ENCODE measurements at places on chromosomes 7 and 10. TPM values are rescaled to one million over a fixed set of nuclear protein-coding genes. Genes with fewer than 3 reads are reported as not detected.

GRCh38 chr10:117556356-117556755 is 13.8 kb downstream of the EMX2 start:
- DNase-seq = no peak

DNA sequence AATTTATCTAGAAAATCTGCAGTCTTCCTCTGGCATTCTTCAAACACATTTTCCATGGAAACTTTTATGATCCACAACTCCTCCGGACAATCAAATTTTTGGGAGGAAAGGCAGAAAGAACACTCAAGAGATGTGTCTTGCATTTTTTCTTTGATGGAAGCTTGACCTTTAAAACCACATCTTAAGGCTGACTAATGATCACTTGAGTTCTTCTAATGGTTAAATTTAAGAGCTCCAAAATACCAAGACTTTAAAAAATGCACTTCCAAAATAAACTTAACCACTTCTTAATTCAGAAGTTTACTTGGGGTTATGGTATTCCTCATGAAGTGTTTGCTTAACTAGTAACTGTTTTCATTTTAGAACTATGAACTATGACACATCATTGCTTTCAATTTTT is 43.3 kb downstream of the ETV1 start:
- peak; percentile 80 for DNase-seq

Gene OR2A42
- total RNA-seq = not detected

Gene TBC1D12
- total RNA-seq = 43.1 TPM

- DNase-seq = no peak
Measured at GRCh38 chr7:132681951-132682350, 105.7 kb upstream of the PLXNA4 start.

All from osteoblast (primary cell).